D341Med (cell line): ENCODE measurements at places on chromosomes 7 and 10.

DNA sequence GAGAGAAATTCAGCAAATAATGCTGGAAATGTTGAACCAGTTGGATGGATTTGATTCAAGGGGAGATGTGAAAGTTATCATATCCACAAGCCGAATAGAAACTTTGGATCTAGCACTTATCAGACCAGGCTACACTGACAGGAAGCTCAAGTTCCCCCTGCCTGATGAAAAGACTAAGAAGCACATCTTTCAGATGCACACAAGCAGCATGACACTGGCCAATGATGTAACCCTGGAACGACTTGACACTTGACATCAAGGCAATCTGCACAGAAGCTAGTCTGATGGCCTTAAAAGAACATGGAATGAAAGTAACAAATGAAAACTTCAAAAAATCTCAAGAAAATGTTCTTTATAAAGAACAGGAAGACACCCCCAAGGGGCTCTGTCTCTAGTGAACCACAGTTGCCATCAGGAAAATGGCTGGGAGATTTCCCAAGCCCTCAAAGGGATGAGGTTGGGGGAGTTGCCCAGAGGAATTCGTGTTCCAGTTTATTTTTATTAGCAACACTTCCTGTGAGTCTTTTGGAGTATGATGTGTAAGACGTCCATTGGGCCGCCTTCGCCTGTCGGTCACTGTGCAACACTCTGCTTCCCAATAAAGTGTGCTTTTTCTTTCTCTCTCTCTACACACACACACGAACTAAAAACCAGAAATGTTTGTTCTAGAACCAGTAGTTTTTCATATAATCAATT is 200.0 kb downstream of the HIBADH start:
- DNase-seq, result no peak

DNA sequence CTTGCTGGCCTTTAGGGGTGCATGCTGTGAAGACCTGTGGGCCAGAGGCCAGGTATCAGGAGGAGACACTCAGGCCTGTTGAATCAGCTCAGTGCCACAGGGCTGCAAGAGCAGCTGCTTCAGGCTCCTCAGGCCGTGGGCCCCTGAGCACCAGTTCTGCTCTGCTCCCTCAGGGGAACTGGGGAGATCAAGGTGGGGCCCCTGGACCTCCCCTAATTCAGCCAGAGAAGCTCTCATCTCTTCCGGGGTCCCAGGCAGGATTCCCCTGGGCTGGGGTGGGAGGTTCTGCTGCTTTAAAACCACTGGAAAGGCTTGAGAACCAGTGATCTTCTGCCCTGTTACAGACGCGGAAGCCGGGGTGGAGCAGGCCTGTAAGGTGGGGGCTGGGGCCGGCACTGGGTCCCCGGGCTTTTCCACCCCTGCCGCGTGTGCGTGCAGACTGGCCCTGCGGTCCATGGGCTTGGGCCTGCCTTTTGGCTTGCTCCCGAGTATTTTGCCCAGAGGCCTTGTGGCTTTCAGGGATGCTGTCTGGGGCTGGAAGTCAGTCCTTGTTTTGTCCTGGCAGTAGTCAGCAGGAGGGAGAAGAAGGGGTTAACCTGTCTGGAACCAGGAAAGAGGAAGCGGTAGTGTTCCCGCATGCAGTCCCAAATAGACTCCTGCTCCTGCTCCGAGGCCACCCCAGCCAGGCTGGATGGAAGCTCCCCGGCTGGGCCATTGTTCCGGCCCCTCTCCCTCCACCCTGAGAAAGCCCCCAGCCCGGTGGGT is 74.3 kb downstream of the LHPP start:
- no peak for DNase-seq

GRCh38 chr10:133393401-133394063 is 425 bp upstream of the MTG1 start:
- no peak for DNase-seq

- DNase-seq, result no peak
Measured at GRCh38 chr7:73991522-73992100, 36.4 kb upstream of the ELN start.

- no peak for DNase-seq
Measured at GRCh38 chr7:38740041-38740440, 108.9 kb upstream of the AMPH start.

DNA sequence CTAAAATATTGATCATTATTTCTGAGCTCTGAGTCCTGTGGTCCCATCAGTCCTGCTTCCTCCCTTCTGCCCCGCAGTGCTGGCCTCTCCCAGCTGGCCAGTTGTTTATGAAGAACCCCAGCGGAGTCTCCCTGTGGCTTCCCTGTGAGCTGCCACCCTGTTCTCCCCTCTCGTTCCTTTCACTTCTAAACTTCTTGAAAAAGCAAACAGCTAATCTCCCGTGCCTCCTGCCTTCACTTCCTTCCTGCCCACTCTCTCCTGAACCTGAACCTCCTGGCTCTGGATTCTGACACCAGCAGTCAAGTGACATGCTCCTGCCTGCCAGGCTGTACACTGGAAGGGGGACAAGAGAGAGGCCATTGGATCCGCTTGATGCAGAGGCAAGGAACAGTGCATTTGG is 63.7 kb upstream of the ZPBP start:
- no peak for DNase-seq

DNA sequence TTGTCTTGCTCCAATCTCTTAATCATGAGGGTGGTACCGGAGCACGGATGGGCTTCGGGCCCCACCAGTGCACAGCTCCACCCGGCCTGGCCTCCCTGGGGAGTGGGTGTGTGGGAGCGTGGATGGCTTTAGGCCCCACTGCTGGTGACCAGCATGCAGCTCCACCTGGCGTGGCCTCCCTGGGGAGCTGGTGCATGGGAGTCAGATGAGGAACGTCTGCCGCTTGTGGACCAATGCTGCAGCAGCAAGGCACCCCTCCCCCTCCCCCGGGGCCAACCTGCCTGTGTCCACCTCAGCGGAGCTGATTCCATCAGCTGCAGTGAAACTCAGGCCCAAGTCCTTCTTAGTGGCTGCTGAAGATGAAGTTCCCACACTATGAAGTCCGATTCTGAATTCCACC is 511.4 kb downstream of the PTPRN2 start:
- no peak for DNase-seq

GRCh38 chr7:14258861-14259260 is 269.4 kb upstream of the ETV1 start:
- DNase-seq, result no peak

- no peak for DNase-seq
Measured at GRCh38 chr10:18554479-18554878, 96.9 kb downstream of the NSUN6 start.

GRCh38 chr7:150954201-150954985 is 23.7 kb downstream of the KCNH2 start:
- no peak for DNase-seq

DNA sequence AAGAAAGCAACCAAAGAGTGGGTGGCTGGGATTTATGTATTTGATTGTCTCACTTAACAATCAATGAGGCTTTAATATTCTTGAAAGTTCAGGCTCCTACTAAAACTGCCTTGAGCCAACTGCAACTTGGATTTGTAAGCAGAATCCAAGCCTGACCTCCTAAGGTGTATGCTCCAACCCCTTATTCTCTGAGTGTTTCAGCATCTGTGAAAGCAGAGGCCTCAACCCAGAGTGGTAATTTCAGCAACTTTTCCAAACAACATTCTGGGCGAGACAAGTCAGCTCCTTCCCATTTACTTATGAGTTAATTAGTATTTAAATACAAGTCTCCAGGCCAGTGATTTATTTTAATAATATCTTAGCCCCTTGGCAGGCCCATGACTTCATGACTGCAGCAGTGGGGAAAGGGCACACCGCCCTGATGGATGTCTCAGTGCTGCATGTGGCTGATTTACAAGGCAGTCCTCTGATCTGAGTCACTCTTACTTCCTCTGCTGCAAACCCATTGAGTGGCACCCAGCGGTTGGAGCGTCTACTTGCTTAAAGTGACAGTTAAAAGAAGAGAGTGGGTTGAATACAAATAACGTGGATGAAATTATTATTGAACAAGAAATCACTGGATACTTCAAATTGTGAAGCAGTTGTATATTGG is 209.1 kb downstream of the TRIL start:
- no peak for DNase-seq

GRCh38 chr10:102668326-102669107 is 24.2 kb downstream of the TRIM8 start:
- DNase-seq, result no peak

GRCh38 chr10:67487199-67487598 is 208.8 kb downstream of the CTNNA3 start:
- no peak for DNase-seq

- no peak for DNase-seq
Measured at GRCh38 chr7:92075455-92076158, 58.7 kb downstream of the CYP51A1 start.

- no peak for DNase-seq
Measured at GRCh38 chr7:23811540-23811939, 101.5 kb downstream of the STK31 start.
